ENCODE measurements at places on chromosomes 4 and X. TPM values are rescaled to one million over a fixed set of nuclear protein-coding genes. Genes with fewer than 3 reads are reported as not detected.

GYPE gene
- polyA plus RNA-seq, result 2.4 TPM

EFNB1 gene
- polyA plus RNA-seq, result 43.2 TPM

KDM6A gene
- 21.1 TPM for polyA plus RNA-seq

FATE1 gene
- polyA plus RNA-seq, result 1.4 TPM

RAB33A gene
- 0.49 TPM for polyA plus RNA-seq

PABPC1L2B gene
- not detected for polyA plus RNA-seq

Data from muscle of back (tissue), 13 donors.